ENCODE measurements at places on chromosomes 16 and 17.

- DNase-seq: no peak
These were observed 114.4 kb downstream of the XYLT1 start for GRCh38 chr16:17356243-17356933.

- DNase-seq: no peak
These were observed 19.0 kb upstream of the TUBG2 start for GRCh38 chr17:42640121-42640520.

DNA sequence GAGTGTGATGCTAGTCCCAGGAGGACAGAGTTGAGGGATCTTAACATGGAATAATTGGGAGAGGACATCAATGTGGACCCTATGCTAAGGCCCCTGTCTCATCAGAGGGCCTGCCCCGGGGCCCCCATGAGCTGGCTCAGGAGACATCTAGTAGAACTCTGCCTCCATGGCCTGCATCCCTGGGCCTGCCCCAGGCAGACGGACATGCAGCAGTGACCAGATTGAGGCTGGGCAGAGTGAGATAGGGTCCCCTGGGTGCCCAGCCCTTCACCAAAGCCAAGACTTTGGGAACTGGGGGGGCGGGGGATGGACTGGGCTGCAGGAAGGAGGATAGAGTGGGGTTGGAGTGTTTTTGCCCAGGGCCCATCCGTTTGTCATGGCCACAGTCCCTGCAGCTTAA, 115.2 kb downstream of the CCDC182 start:
- DNase-seq: no peak

- no peak for DNase-seq
These were observed 16.6 kb downstream of the NXPH3 start for GRCh38 chr17:49592263-49592662.

DNA sequence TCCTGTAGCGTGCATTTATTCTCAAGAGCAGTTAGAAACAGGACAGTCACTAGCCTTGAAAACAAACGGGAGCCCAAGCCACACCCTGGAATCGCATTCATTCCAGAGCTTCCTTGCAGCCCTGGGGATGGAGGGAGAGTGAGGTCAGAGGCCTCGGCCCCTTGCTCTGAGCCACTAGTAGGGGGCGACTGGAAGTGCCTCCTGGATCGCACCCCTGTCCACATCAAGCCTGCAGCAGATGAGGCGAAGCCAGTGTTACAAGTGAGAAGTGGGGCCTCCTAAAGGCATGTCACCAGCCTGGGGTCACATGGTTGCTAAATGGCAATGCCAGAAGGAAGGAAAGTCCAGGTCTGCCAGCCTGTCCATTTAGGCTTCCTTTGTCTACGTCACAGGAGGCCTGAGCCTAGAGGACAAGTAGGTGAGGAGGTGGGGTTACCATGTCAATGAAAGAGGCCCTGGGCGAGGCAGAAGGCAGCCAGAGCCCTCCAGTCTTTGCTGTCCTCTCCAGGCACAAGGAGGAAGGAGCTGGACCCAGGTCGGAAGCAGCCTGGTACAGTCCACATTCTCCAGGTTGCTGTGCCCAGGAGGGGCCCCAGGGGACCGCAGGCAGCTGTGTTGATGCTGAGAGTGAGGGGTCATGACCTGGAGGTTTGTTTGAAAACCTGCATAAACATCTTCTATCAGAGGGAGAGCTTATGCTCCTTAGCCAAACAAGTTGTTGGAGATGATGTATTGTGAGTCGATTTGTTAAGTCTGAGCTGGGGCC, 3.0 kb upstream of the RCVRN start:
- DNase-seq: no peak

- DNase-seq: peak; percentile 80
These were observed 24.8 kb downstream of the MYO18A start for GRCh38 chr17:29155227-29155965.

DNA sequence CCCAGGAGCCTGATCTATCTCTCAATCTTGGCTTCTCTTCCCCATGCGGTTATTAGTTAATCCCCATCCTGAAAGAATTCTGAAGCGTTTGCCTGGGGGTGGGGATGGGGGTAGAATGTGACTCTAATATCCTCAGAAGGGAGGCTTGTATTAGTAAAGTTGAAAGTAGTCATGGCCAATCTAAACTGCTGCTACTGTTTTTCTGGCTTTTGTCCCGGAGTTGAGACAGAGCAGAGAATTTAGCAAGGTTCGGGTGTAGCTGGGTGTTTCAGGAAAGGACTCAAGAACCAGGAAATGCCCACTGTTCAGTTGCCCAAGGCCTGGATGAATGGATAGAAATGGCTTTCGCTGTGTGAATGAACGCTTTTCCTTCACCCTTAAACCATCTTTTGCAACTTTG, 17.6 kb upstream of the ITGAM start:
- DNase-seq: no peak

GRCh38 chr17:6070430-6070912, 292 bp downstream of the WSCD1 start:
- DNase-seq: no peak

DNA sequence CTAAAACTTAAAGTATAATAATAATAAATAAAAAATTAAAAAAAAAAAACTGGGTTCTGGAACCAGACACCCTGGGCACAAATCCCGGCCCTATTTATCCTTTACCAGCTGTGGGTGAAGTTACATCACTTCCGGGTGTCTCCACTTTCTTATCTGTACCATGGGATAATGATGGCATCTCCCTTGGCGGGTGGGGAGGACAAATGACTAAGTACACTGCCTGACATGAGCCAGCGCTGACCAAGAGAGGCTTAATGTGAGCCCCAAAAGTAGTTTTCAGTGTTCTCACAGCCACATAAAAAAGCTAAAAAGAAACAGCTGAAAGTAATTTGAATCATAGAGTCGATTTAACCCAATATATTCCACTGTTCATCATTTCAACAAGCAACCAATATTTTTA, 424.9 kb downstream of the SOX9 start:
- no peak for DNase-seq

- no peak for DNase-seq
These were observed 35.8 kb downstream of the HSD17B2 start for GRCh38 chr16:82070656-82071369.

DNA sequence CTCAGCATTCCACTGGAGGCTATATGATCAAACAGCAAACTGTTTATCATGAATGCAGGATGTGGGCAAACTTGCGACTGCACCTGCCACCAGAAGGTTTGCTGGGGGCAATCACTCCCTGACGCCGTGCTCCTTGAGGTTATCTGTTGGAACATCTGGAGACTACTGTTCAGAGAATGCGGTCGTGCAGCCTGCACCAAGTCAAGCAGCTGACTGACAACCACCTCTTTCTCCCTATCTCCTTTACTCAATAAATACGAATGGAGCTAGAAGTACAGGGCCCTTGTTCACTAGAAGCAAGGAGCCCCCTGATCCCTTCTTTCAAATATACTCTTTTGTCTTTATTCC, 2101.2 kb downstream of the TP53TG3F start:
- no peak for DNase-seq

DNA sequence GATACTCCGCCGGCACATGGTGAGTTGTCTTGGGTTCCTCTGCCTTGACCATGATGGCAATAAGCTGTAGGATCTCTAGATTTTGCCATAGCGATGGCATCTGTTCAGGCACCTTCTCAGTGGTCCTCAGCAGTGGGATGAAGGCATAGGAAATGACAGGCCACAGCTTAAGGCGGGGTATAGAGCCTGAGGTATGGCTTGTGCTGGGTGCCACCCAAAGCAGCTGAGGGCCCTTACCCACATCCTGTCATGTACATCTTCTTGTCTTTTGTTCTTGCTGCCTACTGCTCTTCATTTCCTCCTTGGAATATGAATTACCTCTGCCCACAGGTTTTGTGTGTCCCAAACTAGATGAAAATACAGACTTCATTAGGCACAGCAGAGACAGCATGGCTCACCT, 29.5 kb downstream of the KAT7 start:
- no peak for DNase-seq

- DNase-seq: no peak
These were observed 3.2 kb downstream of the HBM start for GRCh38 chr16:169014-169413.

DNA sequence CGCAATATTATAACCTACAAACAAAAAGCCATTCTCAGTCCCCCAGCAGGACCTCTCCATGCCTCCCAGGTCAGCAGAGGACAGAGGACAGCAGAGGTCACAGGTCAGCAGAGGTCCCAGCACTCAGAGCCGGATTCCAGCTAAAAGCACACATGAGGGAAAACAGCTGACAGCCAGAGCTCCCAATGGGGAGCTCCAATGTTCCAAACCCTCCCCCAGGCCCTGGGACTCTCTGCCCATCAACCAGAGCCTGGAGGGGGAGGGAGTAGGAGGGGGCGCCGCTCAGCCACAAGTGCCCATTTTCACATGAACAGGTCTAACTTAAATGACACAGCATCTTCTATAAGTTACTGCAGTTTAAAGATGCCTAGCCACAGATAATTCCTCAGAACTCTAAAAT, 77.5 kb downstream of the ANKRD11 start:
- DNase-seq: no peak

DNA sequence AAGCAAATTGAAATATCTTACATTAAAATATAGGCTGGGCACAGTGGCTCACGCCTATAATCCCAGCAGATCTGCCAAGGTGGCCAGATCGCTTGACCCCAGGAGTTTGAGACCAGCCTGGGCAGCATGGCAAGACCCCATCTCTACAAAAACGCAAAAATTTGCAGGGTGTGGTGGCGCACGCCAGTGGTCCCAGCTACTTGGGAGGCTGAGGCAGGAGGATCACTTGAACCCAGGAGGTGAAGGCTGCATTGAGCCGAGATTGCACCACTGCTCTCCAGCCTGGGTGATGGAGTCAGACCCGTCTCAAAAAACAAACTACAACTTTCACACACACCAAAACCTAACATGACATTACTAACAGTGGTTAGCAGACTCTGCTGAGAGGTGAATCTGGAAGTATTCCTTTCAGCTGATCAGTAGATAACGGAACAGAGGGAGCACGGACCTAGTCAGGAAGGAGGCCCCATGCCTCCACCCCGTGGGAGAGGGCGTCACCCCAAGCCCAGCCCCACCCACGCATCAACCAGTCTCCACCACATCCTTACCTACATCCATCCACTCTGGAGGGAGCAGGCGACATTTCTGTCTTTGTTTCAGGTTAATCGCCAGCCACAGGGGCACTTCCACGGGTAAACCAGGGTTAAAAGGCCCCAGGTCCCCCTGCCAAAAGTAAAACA, 1.7 kb downstream of the GINS2 start:
- no peak for DNase-seq

GRCh38 chr17:28684963-28685362, 23.0 kb downstream of the SUPT6H start:
- no peak for DNase-seq

DNA sequence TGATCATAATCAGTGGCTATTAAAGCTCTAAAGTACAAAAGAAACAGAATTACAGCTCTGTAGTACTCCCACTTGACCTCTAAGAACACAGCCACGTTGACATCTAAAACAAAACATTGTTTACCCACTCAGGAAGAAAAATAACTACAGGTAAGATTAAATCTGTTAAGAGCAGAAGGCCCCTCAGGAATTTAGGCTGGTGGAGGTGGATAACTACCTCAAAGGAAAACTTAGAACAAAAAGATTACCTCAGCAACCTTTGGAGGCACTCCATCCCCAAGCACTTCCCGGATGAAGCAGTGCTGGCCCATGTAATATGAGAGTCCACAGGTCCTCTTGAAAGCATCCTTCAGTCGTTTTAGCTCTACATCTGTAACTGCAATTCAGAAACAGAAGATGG, 46.7 kb downstream of the USP32 start:
- no peak for DNase-seq

- no peak for DNase-seq
These were observed 2.8 kb upstream of the ZKSCAN2 start for GRCh38 chr16:25260416-25260815.

DNA sequence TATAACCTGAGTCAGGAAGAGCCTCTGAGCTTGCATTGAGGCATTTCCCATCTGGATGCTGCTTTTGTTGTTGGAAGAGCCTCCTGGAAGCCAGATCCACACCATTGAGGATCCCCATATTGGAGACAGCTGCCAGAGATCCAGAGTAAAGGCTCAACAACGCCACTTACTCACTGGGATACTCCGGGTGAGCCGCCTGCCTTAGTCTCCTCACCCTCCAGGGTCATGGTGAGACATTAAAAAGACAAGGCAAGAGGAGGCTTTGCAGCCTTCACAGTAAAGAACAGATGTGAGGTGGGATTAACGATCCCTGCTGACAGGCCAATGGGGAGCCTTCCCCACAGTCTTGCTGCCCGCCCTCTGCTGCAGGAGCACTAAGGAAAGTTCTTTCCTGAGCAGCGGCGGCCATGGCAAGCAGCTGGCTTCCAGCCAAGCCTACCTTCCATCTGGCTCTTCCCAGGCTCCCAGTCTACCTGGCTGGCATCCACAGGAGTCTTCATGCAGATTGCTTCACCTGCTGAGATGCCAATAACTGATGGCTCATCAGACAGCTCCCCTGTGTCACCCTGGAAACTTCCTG, 198.5 kb downstream of the CYLD start:
- DNase-seq: no peak

DNA sequence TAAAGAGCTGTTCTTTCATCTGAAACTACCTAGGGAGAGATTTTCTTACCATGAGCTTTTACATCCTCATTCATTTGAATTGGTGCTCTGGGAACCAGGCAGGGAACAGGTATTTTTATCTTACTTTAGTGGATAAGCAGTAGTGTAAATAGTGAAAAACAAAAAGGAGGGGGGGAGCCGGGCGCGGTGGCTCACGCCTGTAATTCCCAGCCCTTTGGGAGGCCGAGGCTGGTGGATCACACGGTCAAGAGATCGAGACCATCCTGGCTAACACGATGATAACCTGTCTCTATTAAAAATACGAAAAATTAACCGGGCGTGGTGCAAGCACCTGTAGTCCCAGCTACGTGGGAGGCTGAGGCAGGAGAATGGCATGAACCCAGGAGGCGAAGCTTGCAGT, 41.0 kb downstream of the HOXB1 start:
- no peak for DNase-seq

- no peak for DNase-seq
These were observed 8.0 kb downstream of the TRAF4 start for GRCh38 chr17:28751600-28752366.

DNA sequence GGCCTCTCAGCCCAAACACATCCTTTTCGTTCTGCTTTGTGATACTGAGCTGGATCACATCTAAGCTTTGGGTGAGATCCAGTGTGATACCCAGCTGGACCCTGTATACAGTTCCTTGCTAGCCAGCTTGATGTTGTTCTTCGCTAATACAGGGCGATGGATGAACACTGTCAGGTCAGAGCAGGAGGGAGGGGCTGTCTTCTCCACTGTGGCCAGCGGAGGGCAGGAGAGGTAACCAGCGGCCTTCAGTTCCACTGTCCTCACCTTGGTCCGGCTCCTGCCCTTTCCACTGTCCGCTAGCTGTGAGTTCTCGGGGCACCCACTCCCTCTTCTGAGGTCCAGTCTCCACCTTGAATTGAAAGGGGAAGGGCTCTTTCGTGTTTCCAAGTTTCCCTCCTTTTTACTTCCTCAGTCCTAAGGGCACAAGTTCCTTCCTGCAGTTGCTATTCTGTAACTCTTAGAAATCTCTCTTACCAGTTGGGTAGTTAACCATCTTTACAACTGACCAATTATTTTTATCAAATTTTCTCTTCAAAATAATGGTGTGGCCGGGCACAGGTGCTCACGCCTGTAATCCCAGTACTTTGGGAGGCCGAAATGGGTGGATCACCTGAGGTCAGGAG, 3.0 kb upstream of the ZNF213 start:
- peak; percentile 31 for DNase-seq

GRCh38 chr16:86572041-86572521, 5.5 kb downstream of the FOXC2 start:
- DNase-seq: no peak
